Cortex of kidney (tissue), 1 donor: ENCODE measurements at places on chromosomes 2 and 18.

DNA sequence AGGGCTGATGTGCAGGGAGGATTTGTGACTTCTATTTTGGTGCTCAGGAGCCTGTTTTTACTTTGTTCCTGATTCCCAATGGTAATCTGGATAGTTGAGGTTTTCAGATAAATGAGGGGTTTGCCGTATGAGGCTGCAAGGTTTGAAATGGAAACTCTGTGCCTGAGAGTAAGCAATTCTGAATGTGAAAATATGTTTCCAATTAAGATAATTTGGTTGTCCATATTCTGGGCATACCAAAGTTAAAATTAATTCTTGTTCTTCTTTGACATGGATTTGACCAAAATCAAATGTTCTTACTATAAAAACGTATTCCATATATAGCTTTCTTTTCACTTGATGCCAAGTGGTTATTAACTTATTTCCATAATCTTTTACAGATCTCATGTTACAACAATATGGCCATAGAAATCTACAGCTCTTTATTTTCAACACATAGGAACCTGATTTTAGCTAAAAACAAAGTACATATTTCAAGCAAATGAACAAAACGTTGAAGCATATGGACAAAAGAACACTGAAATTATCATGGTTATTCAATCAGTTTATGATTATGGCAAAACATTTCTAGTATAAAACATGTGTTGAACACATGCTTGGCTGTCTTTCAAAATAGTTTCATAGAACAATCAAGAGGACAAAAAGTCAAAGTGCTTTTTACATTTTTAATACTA is 63.4 kb upstream of the ARHGAP28 start:
- DNase-seq, result no peak

- no peak for DNase-seq
Measured at GRCh38 chr2:190984595-190984994, 29.4 kb downstream of the STAT1 start.

DNA sequence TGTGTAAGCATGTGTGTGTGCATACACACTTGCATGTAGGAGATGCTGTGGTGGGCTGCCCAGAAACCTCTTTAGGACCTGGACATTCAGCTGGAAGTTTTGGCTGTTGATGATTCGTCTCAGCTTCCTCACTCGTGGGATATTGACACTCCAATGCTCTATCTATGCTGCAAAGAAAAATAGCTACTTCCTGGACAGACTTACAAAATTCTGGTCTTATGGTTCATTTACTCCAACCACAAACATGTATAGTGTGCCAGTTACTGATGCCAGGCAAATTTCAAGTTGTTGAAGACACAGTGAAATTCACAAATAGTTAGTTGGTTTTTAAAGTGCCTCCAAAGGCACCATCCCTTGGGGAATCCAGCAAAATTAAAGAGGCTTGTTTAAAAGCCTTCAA is 882.6 kb downstream of the CPS1 start:
- DNase-seq, result no peak

DNA sequence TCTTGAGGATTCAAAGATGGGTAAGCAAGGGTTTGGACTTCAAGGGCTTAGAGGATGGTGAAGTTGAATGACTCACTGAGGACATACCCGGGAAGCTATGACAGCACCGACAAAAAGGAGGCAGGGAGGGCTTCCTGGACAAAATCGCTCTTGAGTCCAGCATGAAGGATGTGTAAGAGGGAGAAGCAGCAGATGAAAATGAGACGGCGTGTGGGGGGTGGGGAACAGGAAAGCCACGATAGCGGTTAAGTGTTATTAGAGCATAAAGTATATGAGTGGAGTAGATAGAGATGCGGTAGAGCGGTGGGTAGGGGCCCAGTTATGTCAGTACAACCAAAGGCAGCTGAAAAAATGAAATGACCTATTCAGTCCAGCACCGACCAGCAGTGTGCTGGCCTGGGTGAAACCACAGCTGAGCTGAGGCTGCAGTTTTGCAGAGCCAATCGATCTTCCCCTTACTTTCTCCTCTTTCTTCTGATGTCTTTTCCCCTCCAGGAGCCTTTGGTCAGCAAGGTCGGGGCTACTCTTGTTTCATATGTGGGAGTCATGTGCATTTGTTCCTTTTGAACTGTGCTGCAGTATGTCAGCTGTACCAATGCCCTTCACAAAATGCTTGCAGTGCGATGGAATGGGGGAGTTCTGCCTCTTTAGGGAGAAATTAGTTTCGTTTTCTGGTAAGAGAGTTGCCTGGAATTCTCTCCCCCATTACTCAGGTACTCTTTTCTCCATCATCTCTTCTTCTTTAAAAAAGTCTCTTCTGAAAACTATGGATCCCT is 2.0 kb upstream of the THUMPD2 start:
- DNase-seq, result no peak

- DNase-seq, result no peak
Measured at GRCh38 chr2:238202326-238203093, 985 bp downstream of the ILKAP start.

GRCh38 chr2:38262069-38262871 is 114.8 kb downstream of the ATL2 start:
- no peak for DNase-seq

DNA sequence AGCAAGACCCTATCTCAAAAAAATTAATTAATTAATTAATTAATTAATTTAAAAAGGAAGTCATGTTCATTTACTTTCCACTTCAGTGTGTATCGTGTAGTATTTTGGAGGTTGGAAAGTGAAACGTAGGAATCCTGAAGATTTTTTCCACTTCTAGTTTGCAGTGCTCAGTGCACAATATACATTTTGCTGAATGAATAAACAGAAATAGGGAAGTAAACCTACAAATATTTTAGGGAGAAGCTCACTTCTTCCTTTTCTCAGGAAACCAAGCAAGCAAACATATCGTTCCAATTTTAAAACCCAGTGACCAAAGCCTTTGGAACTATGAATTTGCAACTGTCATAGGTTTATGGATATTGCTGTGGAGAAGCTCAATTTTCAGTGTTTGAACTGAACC is 27.8 kb downstream of the SLC14A1 start:
- DNase-seq, result no peak
